ENCODE measurements at places on chromosomes 16 and 17. TPM values are rescaled to one million over a fixed set of nuclear protein-coding genes. Genes with fewer than 3 reads are reported as not detected.

Gene C17orf67
- 1.5 TPM for polyA plus RNA-seq

DNA sequence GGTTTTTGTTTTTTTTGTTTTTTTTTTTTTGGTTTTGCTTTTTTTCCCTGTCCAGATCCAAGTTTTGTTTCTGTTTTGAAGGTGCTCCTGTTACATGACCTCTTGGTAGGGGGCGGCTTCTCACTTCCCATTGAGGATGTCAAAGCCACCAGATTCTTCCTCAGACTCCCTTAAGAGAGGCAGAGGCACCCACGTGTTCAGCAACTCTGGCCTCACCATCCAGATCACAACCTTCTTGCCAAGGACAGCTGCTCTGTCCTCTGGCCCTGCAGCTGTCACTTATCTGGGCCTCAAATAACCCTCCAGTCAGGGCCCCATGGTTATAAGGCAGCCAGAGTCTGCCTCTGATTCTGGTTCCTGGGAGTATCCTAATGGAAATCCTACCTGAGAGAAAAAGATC lies 208.5 kb downstream of the STX8 start:
- DNase-seq = no peak

- DNase-seq = no peak
Observed at GRCh38 chr16:69107316-69107962, 2.0 kb downstream of the HAS3 start.

- no peak for DNase-seq
Observed at GRCh38 chr17:76805319-76805718, 62.9 kb upstream of the MGAT5B start.

All from forelimb muscle (tissue), 1 donor.